ENCODE measurements at places on chromosomes 3 and 15.

GRCh38 chr15:70016511-70016994 is 81.2 kb downstream of the TLE3 start:
- DNase-seq = no peak
- peaks cover 9% of the 10 kb centered on the region for H3K27me3 ChIP-seq
- peaks cover 15% of the 10 kb centered on the region for H3K4me1 ChIP-seq
- H3K27ac ChIP-seq = no peak overlapping the region

DNA sequence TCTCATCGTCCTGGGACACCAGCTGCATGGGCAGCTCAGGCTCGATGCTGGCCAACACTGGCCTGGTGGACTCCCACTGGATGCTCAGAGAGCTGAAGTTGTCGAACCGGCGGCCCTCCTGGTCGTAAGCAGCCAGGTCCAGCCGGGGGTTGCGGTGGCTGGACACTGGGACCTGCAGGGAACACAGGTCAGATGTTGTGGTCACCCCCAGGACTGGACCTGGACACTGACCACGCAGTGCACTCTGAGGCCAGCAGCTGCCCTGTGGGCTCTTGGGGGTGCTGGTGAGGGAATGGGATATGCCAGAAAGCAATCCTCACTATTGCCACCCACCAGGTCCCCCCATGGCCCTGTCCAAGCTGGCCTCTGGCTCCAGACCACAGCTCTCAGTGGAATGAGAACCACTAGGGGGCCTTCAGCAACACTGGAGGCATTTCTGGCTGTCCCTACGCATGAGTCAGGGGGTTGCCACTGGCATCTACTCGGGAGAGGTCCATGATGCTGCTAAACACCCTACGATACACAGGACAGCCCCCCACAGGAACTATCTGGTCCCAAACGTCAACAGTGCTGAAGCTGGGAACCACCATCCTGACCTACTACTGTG is 66.1 kb downstream of the NUP210 start:
- H3K36me3 ChIP-seq = no peaks in the 10 kb centered on the region
- peak; percentile 52 for DNase-seq
- peak overlapping the region; percentile 56 for H3K4me3 ChIP-seq
- peaks cover 15% of the 10 kb centered on the region for H3K4me1 ChIP-seq
- H3K27ac ChIP-seq = peak overlapping the region; percentile 30

GRCh38 chr3:65044401-65044800 is 356.6 kb upstream of the ADAMTS9 start:
- no peak overlapping the region for H3K27ac ChIP-seq
- H3K4me1 ChIP-seq = peaks cover under 1% of the 10 kb centered on the region
- peaks cover 3% of the 10 kb centered on the region for H3K27me3 ChIP-seq
- peaks cover 3% of the 10 kb centered on the region for H3K36me3 ChIP-seq

GRCh38 chr3:123947482-123947881 is 13.5 kb downstream of the CCDC14 start:
- H3K36me3 ChIP-seq = peaks cover 12% of the 10 kb centered on the region
- H3K27me3 ChIP-seq = no peaks in the 10 kb centered on the region
- H3K4me3 ChIP-seq = no peak overlapping the region
- DNase-seq = no peak

- peak overlapping the region; percentile 93 for H3K27ac ChIP-seq
- peak overlapping the region; percentile 65 for H3K4me3 ChIP-seq
- DNase-seq = peak; percentile 28
- H3K27me3 ChIP-seq = peaks cover 6% of the 10 kb centered on the region
- peaks cover 43% of the 10 kb centered on the region for H3K36me3 ChIP-seq
These were observed 32.6 kb upstream of the SPTBN5 start for GRCh38 chr15:41926185-41927056.

GRCh38 chr3:194181612-194182529 is 45.9 kb downstream of the HES1 start:
- peaks cover 3% of the 10 kb centered on the region for H3K36me3 ChIP-seq
- no peak overlapping the region for H3K4me3 ChIP-seq
- no peak for DNase-seq
- H3K27ac ChIP-seq = no peak overlapping the region
- H3K4me1 ChIP-seq = peaks cover 72% of the 10 kb centered on the region
- no peaks in the 10 kb centered on the region for H3K27me3 ChIP-seq

GRCh38 chr3:39937874-39938273 is 128.5 kb downstream of the MYRIP start:
- no peak overlapping the region for H3K27ac ChIP-seq
- H3K4me1 ChIP-seq = peaks cover 15% of the 10 kb centered on the region
- no peak overlapping the region for H3K4me3 ChIP-seq
- DNase-seq = no peak
- peaks cover 4% of the 10 kb centered on the region for H3K27me3 ChIP-seq

GRCh38 chr3:32577581-32578556 is 7.2 kb upstream of the DYNC1LI1 start:
- DNase-seq = no peak
- no peaks in the 10 kb centered on the region for H3K36me3 ChIP-seq

DNA sequence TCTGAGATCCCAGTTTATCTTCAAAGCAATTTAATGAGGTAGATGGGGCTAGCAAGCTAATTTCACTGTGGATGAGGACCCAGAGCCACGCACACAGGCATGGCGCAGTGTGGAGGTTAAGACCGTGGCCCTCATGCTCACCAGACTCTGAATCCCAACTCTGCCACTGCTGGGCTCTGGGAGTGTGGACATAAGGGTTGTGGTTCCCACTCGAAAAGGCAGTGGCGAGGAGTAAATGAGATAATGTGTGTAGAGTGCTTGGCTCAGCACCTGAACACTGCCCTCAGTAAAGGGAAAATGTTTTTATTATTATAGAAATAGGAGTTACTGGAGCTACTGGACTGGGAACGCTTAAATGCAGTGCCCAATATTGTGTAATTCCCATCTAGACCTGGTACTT is 243.5 kb upstream of the TPM1 start:
- H3K27me3 ChIP-seq = peaks cover 4% of the 10 kb centered on the region
- no peak for DNase-seq

DNA sequence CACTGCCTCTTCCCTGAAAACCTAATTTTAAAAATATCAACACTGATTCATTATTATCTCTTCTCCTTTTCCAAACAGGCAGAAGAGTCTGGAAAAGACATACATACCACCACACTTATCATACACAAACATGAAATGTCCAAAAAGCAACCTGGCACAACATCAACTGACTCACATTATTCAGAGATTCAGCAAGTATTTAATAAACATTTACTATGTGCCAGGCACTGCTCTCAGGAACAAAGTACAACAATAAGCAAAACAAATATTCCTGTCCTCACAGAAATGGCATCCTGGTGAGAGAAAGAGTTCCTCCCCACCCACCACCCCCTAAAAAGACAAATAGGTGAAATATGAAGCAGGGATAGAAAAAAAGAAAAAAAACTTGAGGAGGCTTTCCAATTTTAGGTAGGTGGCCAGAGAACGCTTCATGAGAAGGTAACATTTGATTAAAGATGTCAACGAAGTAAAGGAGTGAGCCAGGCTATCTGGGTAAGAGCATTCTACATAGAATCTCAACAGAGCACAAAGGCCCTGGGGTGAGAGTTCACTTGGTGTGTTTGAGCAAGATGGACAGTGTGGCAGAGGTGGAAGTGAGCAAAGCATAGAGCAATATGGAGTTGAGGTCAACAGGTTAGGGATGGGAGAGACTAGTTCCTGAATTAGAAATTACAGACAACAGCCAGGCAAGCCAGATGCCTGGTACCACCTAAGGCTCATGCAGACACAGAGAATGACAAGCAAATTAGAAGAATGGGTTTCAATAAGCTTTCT is 141.7 kb downstream of the OSBPL10 start:
- H3K4me1 ChIP-seq = peaks cover 10% of the 10 kb centered on the region
- no peaks in the 10 kb centered on the region for H3K36me3 ChIP-seq
- peaks cover 2% of the 10 kb centered on the region for H3K27me3 ChIP-seq

DNA sequence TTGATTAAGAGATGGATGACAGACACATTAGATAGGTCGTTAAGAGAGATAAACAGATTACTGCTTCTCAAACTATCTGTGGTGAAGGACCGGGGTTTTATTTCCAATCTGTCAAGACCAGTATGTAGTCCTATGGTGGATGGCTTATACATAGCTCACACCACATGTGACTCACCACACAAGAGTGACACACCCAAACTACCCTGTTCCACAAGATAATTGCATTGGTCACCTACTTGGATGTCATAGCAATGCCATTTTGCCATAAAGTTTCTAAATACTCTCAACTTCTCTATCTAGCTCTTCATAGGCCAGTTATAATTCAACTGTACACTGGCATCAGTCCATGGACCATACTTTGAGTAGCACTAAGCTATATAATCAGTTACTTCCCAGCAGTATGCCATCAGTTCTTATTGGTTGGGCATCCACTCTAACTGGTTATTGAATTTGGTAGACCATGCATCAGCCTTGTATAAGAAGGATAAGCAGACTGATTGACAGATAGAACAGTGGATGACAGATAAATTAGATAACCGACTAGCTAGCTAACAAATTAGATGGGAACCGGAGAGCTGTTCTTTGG is 11.6 kb downstream of the WWTR1 start:
- DNase-seq = no peak
- peaks cover 55% of the 10 kb centered on the region for H3K4me1 ChIP-seq
- no peak overlapping the region for H3K4me3 ChIP-seq
- no peak overlapping the region for H3K27ac ChIP-seq
- peaks cover 58% of the 10 kb centered on the region for H3K36me3 ChIP-seq
- H3K27me3 ChIP-seq = peaks cover 2% of the 10 kb centered on the region

- H3K4me3 ChIP-seq = no peak overlapping the region
- no peak for DNase-seq
- no peaks in the 10 kb centered on the region for H3K36me3 ChIP-seq
- peaks cover 5% of the 10 kb centered on the region for H3K4me1 ChIP-seq
These were observed 5.3 kb upstream of the CSNK1G1 start for GRCh38 chr15:64361259-64361658.

DNA sequence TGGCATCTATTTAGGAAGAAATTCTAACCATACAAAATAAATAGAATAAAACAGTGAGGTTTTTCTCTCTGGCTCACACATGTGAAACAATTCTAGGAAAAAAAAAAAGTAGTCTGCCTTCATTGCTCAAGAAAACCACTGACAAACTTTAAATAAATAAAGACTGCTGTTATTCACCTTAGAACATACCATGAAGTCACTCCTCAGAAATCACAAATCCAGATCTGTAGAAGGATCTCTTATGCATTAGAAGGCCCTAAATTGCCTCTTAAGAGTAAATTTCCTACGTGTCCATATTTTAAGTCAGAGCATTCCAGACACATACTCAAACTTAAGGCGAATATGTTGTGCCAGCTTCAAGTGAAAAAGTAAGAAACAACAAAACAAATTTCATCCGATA is 217.3 kb downstream of the ZIC4 start:
- no peak overlapping the region for H3K4me3 ChIP-seq
- no peaks in the 10 kb centered on the region for H3K36me3 ChIP-seq
- DNase-seq = no peak
- H3K27ac ChIP-seq = no peak overlapping the region

All from endothelial cell (in vitro differentiated cells).